ENCODE measurements at places on chromosomes 13 and 19.

DNA sequence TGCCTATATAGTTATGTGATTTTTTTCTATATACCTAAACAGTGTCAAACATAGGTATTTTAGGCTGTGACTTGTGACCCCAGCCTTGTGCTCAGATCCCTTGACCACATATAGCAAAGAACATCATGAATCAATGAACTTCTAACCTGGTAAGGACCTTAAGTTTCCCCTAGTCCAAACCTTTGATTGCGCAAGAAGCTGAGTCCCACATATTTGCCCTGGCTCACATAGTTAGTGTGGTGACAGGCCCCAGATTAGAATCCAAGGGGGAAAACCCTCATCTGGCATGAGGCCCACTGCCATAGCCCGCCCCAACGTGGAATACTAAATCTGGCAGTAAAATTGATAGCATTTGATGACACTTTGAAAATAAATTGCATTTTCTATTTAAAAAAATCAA, 171.8 kb downstream of the MZT1 start:
- no peak for DNase-seq

- DNase-seq = no peak
Measured at GRCh38 chr19:33862981-33863380, 66.3 kb downstream of the KCTD15 start.

DNA sequence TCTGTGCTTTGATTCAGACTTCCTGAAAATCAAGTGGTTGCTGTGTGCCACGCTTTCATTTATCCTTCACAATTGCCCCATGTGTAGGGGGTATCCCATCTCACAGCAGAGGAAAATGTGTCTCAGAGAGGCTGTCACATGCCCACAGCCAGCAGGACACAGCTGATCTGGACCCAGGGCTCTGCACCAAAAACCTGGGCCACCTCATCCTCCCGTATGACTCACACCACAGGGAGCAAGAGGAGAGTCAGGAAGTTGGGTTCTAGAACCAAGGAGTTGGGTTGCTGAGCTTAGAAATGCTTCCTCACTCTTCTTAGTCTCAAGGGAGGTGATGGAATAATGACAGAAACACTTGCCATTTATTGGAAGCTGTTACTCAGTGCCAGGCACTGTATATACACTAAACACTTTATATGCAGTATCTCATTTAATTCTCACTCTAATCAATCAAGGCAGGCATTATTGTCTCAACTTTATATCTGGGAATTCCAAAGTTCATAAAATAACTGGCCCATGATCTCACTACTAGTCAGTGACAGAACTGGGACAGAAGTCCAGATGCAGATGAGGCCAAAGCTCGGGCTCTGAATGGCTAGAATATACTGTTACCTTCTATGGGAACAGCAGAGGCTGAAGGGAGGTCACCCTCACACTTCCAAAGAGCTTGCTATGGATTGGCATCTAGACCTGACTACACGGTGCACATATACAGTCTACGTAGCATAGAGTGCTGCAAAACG, 47.7 kb upstream of the ATP12A start:
- peak; percentile 25 for DNase-seq

DNA sequence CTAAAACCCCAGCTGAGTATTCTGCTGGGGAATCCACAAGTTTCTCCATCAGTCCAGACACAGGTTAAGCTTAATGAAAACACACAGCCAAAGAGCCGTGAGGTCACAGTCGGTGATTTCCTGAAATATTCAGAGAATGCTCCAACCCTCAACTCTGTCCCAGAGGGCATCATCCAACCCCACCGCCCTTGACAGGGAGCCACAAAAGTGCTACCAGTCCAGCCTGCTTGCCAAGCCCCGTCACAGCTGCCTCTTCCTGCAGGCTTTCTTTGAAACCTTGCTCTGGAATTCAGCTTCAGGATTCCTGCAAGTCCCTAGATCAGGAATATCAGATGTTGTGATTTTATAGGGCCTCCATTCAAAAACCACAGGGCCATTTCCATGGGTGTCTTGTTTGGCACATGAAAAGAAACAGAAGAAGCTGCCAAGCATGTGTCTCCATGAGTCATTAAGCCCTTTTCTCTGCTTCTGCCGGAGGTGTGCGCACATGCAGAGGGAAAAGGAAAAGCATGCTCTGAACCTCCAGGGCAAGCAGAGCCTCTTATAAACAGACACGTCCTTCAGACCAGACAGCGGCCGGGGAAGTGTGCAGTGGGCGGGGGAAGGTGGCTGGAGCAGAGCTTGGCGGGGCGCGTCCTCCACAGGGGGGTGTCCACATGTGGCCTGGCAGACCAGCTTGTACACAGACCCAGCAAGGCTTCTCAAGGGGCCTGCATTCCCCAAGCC, 164.7 kb downstream of the KATNAL1 start:
- peak; percentile 93 for DNase-seq

DNA sequence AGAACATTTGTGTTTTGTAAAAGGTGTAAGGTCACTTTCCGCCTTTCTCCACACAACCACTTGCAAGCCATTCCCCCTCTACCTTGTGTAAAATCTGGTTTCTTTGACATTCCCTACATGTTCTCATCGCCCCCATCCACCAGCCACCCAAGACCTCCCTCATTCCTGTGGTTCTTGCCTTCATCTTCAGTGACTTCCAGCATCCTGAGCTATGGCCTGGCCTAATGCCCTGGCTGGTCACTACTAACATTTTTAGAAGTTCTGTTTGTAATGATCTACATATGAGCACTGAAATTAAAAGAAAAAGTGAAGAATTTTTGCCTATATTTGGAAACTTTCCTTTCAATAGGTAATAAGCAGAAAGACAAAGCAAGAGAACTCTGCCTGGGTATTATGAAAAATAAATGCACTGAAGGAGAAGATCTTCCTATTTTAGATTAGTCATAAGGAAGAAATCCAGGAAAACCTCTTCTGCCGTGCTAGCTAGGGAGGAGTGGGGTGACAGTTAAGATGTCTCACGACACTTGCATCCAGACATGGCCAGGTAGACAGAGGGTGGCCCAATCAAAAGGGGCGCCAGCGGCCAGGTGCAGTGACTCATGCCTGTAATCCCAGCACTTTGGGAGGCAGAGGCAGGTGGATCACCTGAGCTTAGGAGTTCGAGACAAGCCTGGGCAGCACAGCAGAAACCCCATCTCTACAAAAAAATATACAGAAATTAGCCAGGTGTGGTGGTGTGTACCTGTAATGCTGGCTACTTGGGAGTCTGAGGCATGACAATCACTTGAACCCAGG, 28.1 kb upstream of the MPHOSPH8 start:
- no peak for DNase-seq

DNA sequence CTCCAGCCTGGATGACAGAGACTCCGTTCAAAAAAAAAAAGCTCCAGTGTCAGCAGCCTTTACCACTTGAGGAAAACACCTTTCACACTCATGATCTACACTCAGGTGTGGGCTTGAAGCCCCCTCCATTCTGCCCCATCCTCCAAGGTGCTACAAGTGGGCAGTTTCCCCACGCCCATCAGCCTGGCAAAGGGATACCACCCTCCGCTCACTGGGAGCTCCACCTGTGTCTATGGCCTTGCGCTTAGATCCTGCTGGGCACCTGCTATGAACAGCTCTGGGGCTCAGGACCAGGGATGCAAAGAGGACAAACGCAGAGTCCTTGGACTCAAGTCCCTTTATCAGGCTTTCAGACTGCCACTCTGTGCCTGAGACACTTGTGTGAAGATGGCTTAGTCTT, 127.8 kb downstream of the CRYL1 start:
- DNase-seq = no peak

DNA sequence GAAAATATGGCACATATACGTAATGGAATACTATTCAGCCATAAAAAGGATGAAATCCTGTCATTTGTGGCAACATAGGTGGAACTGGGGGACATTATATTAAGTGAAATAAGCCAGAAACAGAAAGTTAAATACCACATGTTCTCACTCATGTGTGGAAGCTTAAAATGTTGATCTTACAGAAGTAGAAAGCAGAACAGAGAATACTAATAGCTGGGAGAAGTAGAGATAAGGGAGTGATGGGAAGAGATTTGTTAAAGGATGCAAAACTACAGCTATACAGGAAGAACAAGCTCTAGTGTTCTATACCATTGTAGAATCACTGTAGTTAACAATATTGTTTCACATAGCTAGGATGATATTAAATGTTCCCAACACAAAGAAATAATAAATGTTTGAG, 68.1 kb downstream of the RUBCNL start:
- DNase-seq = no peak

DNA sequence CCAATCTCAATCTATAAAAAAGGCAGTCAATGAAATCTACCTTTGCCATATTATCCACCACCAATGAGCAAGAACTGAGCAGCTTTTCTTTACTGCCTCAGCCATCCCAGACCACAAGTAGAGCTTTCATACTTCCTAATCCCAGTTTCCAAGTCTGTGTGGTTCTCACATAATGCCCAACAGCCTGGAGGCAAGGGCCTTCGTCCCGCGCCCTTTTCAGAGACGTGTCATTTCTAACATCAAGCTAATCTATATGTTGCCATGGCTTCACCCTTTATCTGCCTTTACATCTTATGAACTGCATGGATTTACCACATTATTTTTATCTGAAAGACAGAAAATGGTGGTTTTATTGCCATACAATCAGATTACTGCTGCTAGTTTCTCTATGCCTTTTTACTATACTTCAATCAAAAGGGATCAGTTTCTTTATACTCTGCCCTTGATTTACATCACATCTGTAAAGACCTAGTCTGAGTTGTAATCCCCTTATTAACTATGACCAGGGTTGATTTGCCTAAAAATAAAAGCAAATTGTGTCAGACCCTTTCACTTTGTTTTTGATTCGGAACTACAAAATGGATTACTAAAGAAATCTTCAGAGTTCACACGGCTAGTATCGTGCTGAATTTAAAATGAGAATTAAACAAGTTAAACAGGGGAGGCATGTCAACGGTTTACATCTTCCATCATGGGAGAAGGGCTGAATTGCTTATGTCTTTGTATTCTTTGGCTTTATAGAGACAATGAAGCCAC, 5.9 kb downstream of the EFNB2 start:
- no peak for DNase-seq

DNA sequence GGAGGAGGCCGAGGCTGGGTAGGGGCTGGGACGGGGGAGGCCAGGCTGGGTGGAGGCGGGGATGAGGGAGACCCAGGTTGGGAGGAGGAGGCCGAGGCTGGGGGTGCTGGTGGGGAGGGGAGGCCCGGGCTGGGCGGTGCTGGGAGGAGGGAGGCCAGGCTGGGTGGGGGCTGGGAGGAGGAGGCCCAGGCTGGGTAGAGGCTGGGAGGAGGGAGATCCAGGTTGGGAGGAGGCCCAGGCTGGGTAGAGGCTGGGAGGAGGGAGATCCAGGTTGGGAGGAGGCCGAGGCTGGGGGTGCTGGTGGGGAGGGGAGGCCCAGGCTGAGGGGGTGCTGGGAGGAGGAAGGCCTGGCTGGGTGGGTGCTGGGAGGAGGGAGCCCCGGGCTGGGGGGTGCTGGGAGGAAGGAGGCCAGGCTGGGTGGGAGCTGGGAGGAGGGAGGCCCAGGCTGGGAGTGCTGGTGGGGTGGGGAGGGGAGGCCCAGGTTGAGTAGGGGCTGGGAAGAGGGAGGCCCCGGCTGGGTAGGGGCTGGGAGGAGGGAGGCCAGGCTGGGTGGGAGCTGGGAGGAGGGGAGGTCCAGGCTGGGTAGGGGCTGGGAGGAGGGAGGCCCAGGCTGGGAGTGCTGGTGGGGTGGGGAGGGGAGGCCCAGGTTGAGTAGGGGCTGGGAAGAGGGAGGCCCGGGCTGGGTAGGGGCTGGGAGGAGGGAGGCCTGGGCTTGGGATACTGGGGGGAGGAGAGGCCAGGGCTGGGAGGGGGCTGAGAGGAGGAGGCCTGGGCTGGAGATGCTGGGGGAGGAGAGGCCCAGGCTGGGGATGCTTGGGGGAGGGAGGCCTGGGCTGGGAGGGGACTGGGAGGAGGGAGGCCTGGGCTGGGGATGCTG, 10.7 kb downstream of the TPGS1 start:
- no peak for DNase-seq

DNA sequence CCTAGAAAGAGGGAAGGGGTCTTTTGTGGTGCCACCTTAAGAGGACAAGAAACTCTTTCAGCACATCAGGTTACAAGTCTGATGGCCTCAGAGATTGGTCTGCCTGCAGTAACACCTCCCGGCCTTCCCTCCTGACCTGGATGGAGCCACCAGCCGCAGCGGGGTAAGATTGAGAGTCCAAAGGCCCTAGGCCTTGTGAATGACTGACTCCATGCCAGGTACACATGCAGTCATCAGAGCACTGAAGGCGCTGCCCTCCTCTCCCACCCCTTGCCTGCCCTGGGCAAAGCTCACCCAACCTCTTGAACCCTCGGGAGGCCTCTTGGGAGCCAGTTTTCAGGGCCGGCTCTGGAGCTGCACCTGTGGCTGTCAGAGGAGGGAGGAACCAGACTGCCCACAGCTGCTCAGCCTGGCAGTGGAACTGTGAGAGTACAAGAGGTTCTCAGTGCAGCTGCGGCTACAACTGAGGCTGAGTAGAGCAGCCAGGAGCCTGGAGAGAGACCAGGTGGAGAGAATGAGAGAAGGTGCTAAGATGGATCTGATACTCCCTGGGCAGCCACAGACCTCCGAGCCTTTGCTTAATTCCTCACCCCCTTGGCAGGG, 23.8 kb upstream of the C13orf42 start:
- no peak for DNase-seq

- DNase-seq = peak; percentile 41
Measured at GRCh38 chr19:14107581-14108461, 9.7 kb downstream of the PRKACA start.

DNA sequence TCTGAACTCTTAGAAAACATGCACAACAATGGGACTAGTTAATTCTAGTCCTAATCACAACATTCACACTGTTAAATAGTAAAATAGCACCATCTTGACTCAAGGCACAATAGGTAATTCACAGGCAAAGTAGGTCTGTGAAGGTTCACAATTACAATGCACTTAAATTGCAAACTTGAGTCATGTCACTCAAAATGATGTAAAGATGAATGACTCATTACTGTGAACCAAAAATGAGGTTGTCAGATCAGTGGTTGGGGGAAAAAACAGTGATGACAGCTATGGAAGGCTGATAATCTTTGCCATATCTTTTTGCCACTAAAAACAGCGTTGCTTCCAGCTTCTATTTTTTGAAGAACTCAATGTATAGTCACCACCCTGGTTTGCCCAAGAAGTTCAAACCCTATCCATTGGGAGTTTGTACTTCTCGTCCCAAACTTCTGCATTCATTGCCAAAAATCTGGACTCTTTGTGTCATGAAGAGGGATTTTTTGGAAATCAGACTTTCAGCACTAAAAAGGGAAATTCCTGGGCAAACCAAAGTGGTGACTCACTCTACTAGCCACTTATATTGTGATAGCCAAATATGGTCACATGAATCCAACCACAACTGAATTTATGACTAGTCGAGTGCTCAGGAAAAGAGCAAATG, 200.9 kb upstream of the TMTC4 start:
- peak; percentile 19 for DNase-seq
